Activated CD8-positive, alpha-beta memory T cell treated with anti-CD3 and anti-CD28 coated beads for 4 hours (primary cell): ENCODE measurements at places on chromosomes 2 and 18.
A peak's percentile ranks its signal among the peaks of the same experiment; 100 is the strongest.

- no peak for DNase-seq
Observed at GRCh38 chr18:73087282-73087977, 219.6 kb upstream of the NETO1 start.

- DNase-seq, result no peak
Observed at GRCh38 chr2:136006658-136007057, 21.2 kb upstream of the DARS1 start.

DNA sequence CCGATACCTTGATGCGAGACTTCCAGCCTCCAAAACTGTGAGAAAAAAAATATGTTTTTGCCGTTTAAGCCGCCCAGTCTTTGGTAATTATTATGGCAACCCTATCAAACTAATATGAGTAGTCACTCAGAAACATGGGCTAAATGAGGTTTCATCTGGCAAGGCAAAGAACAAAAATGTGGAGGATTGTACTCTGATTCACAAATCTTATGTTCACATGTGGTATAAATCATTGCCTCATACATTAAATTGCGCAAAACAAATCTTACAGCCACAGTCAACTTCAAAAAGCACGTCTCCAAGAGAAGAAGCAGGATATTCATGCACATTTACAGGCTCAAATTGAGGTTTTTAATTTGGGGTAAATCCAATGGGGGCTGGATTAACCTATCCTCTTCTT is 1435.4 kb upstream of the LRRTM1 start:
- no peak for DNase-seq

DNA sequence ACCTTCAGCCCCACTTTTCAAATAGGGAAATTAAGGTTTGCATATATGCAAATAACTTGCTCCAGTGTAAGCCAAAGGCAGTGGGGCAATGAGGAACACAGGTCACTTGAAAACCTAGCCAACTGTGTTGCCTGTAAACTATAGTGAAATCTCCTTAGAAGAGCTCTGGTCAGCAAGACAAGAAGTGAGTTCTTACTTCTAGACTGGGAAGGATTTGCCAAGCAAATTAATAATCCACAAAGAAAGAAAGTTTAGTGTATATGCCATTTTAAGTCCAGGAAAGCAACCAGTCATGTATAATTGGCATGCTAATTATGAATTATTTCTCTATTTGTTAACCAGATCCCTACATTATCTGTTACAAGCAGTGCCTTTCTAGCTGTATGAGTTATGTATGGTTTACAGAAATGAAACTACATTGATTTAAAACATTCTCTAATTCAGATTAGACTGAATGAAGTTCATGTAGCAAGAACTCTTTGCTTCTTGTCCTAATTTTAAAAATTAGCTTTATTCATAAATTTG is 129.9 kb downstream of the MTX2 start:
- no peak for DNase-seq

- DNase-seq, result no peak
Observed at GRCh38 chr2:71720283-71720560, 266.9 kb downstream of the DYSF start.

DNA sequence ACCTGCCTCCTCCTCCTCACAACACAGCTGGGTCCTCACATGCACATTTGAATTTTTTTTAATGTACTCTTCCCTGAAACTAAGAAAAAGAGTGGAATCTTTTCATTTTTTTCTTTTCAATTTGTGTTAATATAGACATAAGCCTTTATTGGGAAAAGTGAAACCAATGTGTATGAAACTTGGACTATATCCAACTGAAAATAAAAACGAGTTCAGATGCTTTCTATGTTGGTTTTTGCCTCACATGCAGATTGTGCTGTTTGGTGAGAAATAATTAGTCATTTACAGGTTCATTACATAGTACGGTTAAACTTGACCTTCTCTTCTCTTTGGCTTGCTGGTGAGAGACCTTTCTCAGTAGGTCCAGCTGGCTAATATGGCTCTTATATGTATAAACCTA is 515.2 kb upstream of the FANCL start:
- DNase-seq, result no peak

DNA sequence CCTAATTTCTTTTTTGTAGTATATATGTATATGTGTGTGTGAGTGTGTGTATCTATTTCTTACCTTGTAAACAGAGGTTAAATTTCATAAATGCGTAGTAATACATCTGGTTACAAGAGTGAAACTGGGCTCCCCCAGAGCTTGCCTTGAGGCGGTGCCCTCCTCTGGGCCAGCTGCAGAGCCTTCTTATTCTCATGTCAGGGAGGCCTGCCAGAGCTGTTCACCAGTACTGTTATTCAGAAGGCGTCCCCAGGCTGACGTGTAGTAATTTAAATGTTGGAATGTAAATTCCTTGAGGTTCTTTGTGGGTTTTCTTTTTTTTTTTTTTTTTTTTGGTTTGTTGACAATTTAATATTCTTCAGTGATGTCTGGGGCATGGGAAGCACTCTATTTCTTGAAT is 11.2 kb downstream of the COPS8 start:
- no peak for DNase-seq

DNA sequence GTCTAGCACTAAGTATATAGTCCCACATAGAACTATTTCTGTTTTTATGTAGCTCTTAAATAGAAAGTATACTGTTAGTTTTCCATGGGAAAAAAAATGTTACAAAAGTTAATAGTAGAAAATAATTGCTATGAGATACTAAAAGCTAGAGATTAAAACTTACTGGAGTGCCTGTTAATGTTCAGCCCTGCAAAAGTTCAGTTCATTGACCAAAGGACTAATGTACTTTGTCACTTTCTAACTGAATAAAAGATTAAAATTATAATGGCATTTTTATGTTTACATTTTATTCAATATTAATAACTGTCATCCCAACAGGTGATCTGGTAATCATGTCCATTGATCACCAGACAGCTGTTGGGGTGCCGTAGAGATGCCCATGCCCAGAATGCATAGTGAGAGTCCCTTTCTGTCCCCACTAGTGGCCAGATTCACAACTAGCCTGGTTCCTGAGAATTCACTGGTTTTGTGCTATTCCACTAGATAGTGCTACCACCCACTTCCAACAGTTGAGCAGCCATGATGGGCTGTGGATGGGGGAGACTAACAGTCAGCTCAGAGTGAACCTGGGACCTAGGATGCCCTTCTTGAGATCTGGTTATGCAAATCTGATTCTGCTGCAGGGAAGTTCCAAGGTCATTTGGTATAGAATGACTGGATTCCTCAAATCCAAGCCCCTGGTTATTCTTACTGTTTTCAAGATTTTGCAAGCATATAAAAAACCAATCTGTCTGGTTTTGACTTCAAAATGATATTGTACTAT is 57.8 kb downstream of the AFTPH start:
- DNase-seq, result no peak

GRCh38 chr2:219987830-219988229 is 360.4 kb downstream of the SLC4A3 start:
- no peak for DNase-seq

- DNase-seq, result no peak
Observed at GRCh38 chr2:197873293-197873701, 68.9 kb downstream of the PLCL1 start.

- DNase-seq, result no peak
Observed at GRCh38 chr2:240466579-240467148, 31.2 kb downstream of the GPC1 start.

GRCh38 chr2:171173087-171173486 is 12.4 kb upstream of the TLK1 start:
- DNase-seq, result no peak

DNA sequence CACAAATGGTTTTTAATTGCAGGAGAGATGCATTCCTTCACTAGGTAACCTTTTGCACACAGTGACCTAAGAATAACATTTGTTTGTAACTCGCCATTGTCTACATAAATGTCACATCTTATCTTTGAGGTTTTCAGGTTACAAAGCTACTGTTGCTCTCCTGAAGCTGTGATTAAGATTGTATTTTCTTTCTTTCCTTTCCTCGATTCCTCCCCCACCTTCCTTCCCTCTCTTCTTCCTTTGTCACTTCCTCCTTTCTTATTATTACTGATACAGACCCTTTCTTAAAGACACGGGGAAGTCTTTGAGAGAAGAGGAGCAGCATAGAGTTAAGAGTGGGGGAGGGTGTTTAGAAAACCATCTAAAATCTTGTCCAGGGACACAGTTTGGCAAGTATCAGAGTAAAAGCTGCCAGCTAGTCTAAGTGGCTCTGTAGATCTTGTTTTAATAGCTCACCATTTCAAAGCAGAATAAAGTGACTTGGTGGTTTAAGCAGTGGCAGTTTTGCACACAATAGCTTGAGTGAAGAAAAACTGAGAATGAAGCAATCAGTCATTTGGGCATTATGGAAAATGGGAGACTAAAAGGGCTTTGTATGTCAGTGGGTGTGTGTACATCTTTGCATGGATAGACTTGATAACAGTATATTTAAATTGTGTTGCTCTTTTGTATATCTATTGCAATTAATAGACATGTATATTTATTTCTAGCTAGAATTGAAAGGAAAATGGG is 10.9 kb downstream of the CERS6 start:
- no peak for DNase-seq

DNA sequence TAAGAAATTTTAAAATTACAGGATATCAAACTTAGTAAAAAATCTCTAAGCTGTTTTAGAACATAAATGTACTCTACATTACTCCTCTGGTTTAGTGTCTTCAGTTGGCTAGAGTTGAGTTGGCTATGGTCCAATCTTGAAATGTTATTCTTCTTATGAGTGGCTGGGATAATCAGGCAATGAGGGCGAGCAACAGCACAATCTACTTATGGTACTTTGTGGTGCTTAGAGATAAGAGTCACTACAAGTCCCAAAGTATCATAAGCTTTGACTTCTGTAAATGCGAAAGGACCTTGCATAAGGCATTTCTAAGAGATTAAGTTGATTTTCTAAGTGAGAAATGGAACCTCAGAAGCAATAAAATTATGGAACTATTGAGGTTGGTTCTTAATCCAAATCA is 361.7 kb downstream of the GPD2 start:
- no peak for DNase-seq

GRCh38 chr2:215787565-215788178 is 225.7 kb downstream of the MREG start:
- no peak for DNase-seq

GRCh38 chr2:215681799-215682596 is 246.1 kb upstream of the FN1 start:
- no peak for DNase-seq

DNA sequence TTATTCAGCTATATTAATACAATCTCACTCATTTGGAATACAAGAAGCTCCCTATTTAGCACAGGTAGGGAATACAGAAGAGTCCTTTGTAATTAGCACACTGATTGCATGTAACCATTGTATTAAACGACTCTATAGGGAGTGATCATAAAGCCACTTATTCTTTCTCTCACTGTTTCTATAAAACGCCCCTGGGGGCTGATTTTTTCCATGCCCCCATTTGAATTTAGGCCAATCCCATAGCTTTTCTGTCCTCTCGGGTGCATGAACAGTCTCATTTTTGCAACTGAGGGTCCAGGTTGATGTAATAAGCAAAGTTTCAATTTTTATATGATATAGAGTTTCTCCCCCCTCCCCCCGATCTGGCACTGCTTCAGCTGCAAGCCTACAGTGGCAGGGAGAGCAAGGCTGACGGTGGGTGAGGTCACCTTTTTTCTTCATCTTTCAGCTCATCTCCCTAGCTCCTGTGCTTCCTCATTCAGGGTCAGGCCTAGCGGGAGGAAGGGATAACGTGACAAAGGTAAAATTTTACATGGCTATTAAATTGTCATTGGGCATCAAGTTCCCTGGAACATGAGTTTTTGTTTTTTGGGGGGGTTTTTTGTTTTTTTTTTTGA is 45.7 kb downstream of the GAD1 start:
- DNase-seq, result no peak

DNA sequence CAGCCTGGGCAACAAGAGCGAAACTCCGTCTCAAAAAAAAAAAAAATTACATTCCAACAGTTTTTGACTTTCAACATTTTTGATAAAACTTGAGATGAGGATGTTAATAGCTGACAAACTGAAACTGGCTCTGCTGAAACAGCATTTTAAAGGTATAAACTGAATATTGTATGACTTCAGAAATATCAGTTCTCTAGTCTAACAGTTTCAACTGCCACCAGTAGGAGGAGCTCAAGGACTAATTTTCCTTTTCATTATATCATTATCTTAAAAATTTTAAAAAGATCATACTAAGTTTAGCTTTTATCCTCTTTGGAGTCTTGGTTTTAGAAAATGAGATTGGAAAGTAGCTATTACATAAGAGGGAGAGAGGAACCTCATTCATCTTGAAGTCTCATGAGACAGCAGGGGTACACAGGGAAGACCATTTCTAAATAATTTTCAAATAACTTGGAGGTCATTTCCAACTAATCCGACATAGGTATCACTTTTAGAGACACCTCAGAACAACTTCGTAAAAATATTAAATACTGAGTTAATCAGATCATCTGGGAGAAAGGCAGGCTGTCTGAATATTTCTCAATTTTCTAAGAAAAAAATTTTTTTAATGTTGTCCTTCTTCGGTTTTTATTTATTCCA is 37.6 kb upstream of the MCM6 start:
- peak; percentile 8 for DNase-seq

GRCh38 chr18:23918395-23919032 is 96.0 kb upstream of the TTC39C start:
- DNase-seq, result peak; percentile 72

DNA sequence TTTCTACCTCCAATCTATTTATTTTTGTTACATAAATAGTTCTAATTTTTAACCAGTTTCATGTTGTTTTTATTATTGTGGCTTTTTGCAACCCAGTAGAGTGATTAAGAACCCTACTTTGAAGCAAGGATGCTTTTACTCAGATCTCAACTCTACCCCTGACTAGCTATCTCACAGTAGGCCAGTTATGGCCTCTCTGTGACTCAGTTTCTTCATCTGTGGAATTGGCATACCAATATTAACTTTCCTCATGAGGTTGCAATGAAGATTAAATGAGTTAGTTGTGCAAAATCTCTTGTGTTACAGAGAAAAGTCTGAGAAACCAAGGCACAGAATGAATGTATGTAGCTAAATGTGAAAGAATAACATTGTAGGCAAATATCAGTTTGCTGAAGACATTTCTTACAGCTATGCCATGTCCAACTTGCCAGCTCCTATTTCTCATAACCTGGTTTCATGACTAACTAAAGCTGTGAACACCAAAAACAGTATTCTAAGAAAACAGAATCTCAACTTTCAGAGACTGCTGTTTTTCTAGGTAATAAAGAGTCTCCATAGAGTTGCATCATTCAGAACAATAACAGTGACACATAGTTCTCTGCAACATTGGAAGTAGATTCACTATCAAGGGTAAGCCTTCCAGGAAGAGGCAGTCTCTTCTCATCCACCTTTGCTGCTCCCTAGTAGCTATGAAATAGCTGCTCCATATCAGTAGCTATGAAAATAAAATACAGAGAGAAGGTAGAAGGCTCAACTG is 33.2 kb upstream of the CYTIP start:
- DNase-seq, result no peak

GRCh38 chr18:77223221-77223639 is 26.4 kb upstream of the GALR1 start:
- DNase-seq, result no peak

DNA sequence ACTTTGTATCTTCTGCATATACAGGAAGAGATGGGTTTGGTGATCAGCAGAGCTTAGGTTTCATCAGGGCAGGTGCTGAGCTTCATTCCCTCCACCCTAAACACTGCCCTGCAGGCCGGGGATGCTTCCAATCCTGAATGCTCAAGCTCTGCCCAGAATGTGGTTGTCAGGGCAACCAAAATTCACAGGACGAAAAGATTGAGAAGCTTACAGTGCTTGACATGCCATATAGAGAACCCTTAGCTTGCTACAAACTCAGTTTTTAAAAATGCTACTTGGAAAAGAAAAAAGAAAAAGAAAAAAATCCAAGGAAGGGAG is 65.6 kb downstream of the SH3RF3 start:
- no peak for DNase-seq

GRCh38 chr18:26546875-26547645 is 1.3 kb downstream of the KCTD1 start:
- no peak for DNase-seq
